Effector memory CD4-positive, alpha-beta T cell (primary cell): ENCODE measurements at places on chromosomes 2 and 18.

DNA sequence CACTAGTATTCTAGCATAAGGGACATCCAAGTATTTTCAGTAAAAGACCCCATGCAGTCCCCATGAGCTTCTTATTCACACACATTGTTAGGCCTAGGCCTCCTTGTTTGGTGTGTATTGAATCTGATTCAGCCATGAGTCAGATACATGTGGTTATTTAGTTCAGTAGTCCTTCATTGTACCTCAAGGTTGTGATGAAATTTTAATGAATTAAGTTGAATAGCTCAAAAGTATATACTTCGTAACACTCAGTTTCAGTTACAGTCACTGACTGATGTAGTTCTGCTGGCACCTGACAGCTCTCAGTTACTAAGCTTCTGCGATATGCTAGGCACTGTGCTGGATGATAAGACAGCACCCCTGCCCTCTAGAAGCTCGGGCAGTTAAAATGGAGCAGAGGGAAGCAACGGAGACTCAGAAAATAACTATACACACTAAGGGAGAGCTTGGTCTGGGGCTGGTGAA is 86.4 kb downstream of the XRCC5 start:
- no peak for DNase-seq

DNA sequence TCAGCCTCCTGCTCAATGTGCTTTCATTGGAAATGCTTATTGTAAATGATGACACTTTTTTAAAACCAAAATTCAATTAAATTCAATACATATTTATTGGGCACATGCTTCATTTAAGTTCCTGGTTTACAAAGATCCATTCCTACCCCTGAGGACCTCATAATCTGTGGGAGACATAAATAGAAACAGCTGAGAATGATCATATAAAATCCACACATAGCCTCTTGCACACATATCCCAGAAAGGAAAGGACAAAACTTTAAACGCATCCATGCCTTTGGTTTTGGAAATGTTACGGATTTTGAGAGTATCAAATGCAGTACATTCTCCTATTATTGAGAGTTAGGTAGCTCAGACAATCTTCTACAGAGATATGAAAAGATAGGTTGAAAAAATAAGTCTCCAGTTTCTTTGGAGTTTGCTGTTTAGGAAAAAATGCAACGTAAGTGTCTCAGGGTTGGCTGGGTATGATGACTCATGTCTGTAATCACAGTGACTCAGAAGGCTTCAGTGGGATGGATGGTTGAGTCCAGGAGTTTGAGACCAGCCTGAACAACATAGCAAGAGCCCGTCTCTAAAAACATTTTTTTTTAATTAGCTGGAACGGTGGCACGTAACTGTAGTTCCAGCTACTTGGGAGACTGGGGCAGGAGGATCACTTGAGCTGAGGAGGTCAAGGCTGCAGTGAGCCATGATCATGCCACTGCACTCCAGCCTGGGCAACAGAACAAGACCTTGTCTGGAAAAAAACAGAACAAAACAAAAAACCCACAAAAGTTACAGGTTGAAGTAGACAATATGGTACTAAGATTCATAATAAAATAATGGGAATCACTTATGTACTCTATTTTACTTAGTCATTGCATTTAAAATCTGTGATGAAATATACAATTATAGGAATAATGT is 3.9 kb upstream of the PRELID3A start:
- DNase-seq: no peak

GRCh38 chr18:41842886-41843285 is 112.1 kb upstream of the PIK3C3 start:
- no peak for DNase-seq

DNA sequence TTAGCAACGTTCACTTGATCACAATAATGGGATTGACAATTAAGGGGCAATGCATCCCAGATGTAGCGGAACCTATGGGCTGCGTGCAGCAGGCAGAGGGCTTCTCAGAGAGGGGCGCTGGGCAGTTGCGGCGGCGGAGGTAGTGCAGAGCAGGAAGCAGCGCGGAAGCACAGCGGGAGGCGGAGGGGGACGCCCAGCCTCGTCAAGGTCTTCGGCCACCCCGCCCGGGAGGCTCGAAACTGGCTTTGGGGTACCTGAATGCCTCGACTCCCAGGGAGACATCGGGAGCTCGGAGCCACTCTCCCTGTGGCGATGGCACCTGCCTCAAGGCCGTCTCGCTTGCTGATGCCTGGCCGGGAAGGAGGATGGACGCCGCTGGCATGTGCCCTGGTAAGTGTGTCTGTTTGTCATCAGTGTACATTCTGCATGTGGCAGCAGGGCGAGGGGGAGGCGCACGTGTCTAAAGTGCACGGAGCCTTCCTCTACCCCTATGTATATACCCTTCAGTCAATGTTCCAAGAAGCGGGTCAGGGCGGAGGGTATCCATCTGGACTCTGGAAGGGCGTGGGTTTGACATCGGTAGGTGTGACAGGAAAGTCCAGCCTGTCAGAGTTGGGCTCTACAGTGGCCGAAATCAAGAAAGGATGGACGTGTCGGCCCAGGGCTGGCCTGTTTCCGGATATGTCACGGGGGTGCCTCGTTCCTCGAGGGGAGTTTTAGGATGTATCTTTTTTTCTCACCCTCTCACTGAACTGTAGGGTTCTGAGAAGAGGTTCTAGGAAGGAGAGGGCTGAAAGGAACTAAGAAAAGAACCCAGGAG is 7.5 kb upstream of the SP9 start:
- DNase-seq: no peak

GRCh38 chr2:46806526-46806925 is 109.1 kb downstream of the MCFD2 start:
- DNase-seq: no peak

DNA sequence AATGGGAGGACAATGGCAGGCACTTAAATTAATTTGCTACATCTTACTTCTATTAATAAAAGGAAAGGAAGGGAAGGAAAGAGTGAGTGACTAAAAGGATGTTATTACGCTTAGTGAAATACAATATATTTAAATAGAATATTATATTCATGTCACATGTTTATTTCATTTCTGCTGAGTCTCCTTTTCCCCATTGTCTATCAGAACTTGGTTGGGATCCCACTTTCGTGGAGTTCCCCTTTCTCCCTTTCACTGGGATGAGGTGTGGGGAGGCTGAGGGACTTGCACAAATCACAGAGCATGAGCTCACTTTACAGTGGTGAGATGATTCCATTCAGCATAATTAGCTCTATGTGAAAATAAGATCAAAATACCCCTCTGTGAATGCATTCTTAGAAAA is 730.6 kb downstream of the TSN start:
- DNase-seq: no peak

GRCh38 chr2:207223051-207223450 is 57.3 kb upstream of the KLF7 start:
- no peak for DNase-seq

DNA sequence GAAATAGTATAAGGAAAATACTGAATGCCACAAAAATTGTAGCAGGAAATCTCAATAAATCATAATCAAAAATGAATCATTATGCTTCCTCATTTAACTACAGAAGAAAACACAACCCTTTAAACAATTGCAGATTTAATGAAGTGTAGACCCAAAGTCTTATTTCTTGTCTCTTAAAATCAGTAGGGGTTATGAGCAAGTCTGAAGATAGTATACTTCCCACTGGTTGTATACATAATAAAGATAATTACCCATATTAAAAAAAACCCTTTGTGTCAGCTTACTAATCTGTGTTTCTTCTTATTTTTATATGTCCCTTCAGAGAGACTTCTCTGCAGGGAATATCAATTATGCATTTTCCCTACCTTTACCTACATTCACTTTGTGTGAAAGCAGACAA is 504.7 kb downstream of the ERBB4 start:
- DNase-seq: no peak

- no peak for DNase-seq
These were observed 3.0 kb downstream of the HPCAL1 start for GRCh38 chr2:10305715-10306114.

DNA sequence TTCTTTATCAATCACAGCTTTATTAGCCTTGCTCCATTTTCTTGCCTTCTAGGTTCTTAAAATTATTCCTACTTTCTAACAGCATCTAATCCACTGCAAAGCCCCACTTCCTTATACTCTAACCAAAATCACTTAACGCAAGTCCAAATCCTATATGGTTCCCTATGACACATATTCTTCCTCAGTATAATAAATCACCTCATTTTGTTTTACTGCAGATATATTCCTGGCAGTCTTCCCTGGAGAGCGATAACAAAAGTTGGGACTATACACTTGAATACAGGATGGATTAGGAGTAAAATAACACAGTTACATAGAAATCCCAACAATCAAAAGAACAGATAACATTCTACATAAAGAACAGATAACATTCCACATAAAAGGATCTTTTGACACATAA is 144.8 kb downstream of the ATAD2B start:
- no peak for DNase-seq

DNA sequence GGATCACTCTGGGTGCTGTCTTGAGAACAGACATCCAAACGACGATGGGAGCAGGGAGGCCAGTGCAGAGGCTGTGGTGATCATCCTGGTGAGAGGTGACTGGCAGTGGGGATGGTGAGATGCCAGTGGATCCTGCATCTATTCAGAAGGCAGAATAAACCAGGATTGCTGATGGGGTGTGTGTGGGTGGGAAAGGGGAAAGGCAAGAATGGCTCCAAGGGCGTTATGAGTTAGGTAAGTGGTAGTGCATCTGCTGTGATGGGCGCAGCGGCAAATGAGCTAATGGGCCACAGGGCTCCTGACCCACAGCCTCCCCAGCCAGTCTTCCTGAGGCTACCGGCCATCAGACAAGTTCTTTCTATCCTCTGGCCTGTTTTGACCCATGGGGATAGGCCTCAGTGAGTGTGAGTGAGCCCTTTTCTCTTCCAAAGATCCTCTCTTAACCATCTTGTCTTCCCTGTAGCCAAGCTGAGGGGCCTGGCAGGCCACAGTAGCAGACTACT is 29.6 kb downstream of the SERTAD2 start:
- DNase-seq: no peak

DNA sequence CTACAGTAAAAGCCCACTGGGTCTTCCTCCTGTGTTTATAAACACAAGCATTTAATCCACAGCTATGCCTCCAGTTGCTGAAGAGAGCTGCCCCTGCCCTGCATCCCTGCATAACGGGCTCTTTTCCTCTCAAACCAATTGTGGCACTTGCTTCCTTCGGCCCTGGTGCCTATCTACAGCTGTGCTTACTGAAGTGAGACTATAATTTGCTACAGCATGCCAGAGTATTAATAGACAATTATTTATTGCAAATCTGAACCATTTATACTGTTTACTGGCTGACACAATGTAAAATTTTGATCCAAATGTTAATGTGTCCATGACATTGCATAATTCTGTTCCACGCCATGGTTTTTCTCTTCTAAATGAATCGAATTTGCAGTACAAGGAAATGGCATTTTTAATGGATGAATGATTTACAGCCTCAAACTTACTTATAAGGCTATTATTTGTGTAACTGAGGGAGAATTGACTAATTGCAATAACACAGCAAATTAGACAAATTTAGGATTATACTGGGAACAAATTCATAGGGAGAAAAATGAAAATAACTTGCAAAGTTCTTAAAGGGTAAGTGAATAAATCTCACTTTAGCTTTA is 457.0 kb upstream of the HNRNPA3 start:
- DNase-seq: no peak

DNA sequence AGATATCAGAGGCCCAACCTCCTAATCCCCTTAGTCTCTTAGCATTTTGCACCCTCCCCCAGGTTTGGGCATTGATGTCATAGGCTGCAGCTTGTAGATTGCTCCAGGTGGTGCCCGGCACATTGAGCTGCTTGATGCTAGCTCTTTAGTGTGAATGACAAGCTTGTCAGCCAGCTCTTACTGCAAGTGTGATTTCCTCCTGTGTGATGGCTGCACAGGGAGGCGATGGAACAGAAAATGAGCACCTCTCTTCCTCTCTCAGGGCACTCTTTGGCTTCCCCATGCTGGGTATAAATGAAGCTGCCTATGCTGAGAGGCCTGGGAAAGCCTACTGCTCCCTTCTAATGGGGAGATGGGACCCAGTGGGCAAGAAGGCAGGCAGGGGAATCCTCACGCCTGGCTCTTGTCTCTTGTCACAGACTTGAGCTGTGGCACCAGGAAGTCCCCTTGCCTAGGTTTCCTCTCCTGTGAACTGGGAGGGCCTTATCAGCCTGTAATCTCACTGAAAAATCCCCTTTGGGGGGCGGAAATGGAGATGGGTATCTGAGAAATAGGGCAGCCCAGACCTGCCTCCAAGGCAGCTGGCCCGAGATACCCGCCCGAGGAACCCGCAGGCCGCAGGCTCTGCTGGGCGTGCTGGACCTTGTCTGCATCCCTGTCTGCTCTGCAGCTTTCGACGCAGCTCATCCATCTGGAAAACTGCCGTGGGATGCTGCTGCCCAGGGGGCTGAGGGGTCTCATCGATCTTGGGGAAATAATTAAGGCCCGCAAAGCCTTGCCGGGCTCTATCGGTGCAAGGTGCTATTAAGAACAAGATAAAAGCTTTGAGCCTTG is 163.5 kb upstream of the CXCR4 start:
- peak; percentile 63 for DNase-seq

GRCh38 chr18:23330423-23330822 is 122.7 kb upstream of the RIOK3 start:
- DNase-seq: no peak

- DNase-seq: no peak
These were observed 842.2 kb upstream of the VRK2 start for GRCh38 chr2:57204364-57204763.

DNA sequence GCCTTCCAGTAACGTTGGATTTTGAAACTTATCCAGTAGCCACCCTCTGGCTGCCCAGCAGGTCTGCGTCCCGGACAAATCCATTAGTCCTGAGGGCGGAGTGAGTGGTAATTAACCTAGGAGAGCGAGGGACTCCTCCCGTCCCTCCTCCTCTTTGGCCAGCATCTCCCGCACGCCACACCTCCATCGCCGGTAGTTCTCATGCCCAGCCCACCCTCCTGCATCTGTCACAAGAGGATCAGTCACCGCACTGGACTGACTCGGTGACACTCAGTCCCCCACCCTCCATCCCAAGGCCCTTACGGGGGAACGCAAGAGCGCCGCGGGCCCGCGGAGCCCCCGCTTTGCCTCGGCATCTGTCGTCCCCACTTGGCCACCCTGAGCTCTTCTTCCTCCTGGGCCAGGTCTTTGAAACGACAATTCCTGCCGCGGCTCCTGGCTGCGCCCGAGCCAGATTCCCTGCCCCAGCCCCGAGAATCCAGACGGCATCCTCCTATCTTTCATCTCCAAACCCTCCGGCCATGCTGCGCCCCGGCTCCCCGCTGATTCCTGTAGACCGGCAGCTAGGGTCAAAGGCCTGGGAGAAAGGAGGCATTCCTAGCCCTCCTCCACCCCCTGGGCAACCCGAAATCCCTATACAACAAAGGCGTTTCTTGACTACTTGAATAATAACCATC is 77.5 kb downstream of the EIF2AK3 start:
- DNase-seq: no peak

GRCh38 chr2:238811293-238811692 is 36.6 kb upstream of the TWIST2 start:
- DNase-seq: no peak

GRCh38 chr2:177906041-177906718 is 166.4 kb downstream of the PDE11A start:
- peak; percentile 13 for DNase-seq

- no peak for DNase-seq
These were observed 125.8 kb downstream of the TANC1 start for GRCh38 chr2:159094173-159094737.
